Breast epithelium (tissue), 4 donors: ENCODE measurements at places on chromosomes 5 and 9. TPM values are rescaled to one million over a fixed set of nuclear protein-coding genes. Genes with fewer than 3 reads are reported as not detected.

GRCh38 chr9:134328341-134328840 is 2.1 kb downstream of the RXRA start:
- no peaks in the 10 kb centered on the region for H3K36me3 ChIP-seq
- H3K4me1 ChIP-seq, result peaks cover 28% of the 10 kb centered on the region
- peak overlapping the region; percentile 61 for H3K4me3 ChIP-seq
- H3K27me3 ChIP-seq, result no peaks in the 10 kb centered on the region
- no peak for DNase-seq
- peak overlapping the region; percentile 89 for H3K27ac ChIP-seq

DNA sequence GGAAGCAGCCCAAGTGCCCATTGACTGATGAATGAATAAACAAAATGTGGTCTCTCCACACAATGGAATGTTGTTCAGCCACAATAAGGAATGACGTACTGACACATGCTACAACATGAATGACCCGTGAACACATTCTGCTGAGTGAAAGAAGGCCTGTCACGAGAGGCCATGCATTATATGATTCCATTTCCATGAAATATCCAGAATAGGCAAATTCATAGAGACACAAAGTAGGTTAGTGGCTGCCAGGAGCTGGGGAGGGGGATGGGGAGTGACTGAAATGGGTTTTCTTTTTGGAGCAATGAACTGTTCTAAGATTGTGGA is 41.4 kb downstream of the BICD2 start:
- H3K36me3 ChIP-seq, result peaks cover 13% of the 10 kb centered on the region
- no peaks in the 10 kb centered on the region for H3K27me3 ChIP-seq
- H3K27ac ChIP-seq, result peak overlapping the region; percentile 56
- H3K4me1 ChIP-seq, result no peaks in the 10 kb centered on the region

DNA sequence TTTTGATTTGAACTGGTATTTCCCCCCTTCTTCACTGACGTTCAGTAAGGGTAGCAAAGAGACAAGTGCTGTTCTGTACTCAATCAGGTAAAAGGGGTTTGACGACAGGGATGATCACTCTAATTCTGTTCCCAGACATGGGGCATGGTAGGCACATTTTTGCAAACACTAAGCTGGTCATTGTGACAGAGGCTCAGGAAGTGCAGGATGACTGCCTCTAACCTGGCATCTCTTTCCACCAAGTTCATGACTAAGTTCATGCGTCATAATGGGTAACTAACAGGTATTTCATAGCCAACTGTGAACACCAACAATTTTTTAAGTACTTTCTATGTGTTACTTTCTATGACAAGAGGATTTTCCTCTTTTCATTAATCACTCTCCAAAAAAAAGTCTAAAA is 166.5 kb downstream of the MAPKAP1 start:
- H3K27me3 ChIP-seq, result no peaks in the 10 kb centered on the region
- no peak overlapping the region for H3K4me3 ChIP-seq
- H3K36me3 ChIP-seq, result no peaks in the 10 kb centered on the region
- no peak overlapping the region for H3K27ac ChIP-seq
- no peaks in the 10 kb centered on the region for H3K4me1 ChIP-seq
- no peak for DNase-seq

GRCh38 chr5:37520811-37521210 is 141.7 kb downstream of the WDR70 start:
- no peak overlapping the region for H3K27ac ChIP-seq
- no peak overlapping the region for H3K4me3 ChIP-seq
- H3K27me3 ChIP-seq, result no peaks in the 10 kb centered on the region
- H3K36me3 ChIP-seq, result no peaks in the 10 kb centered on the region
- H3K4me1 ChIP-seq, result no peaks in the 10 kb centered on the region

KCTD16 gene
- total RNA-seq, result under 0.01 TPM

DNA sequence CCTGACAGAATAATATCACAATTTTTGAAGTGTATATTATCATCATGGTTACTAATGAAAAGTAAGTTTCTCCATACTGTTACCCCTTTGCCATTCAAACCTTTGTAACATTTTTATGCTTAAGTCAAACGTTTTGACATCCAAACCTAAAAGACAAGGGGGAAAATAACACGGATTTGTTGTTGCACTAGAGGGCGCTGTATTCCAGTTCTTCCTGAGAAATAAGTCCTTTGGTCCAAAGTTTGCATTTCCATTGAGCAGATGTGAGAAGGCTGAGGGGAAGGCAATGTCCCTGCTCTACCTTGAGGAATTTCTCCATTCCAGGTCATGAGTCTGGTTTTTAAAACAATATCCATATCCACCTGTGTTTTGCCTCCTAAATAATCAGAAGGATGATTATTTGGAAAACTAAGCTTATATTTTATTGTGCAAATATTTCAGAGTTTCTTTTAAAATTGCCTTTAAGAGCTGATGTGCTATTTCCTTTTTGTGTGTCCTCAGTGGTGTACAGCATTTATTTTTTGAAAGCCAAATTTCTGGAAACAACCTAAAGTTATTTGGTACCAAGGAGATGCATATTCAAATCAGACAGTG is 9.7 kb downstream of the LECT2 start:
- H3K4me1 ChIP-seq, result no peaks in the 10 kb centered on the region
- peak; percentile 40 for DNase-seq
- H3K27ac ChIP-seq, result no peak overlapping the region
- H3K36me3 ChIP-seq, result no peaks in the 10 kb centered on the region

GRCh38 chr5:139648205-139649081 is at the start of gene CXXC5:
Gene CXXC5 (plus strand): TSS chr5:139648349. CDS start chr5:139680524, 32,175 bp downstream.
- H3K27ac ChIP-seq, result peak within 1 kb of the TSS; percentile 97
- H3K36me3 ChIP-seq, result no peaks in the 10 kb centered on the region
- peak within 1 kb of the TSS; percentile 80 for H3K4me3 ChIP-seq
- no peaks in the 10 kb centered on the region for H3K27me3 ChIP-seq
- peak; percentile 79 for DNase-seq

CER1 gene
- total RNA-seq, result not detected
